Vagina (tissue), 2 donors: ENCODE measurements at places on chromosomes 16 and 17.

- DNase-seq: no peak
Measured at GRCh38 chr16:24681793-24682192, 47.7 kb upstream of the TNRC6A start.

DNA sequence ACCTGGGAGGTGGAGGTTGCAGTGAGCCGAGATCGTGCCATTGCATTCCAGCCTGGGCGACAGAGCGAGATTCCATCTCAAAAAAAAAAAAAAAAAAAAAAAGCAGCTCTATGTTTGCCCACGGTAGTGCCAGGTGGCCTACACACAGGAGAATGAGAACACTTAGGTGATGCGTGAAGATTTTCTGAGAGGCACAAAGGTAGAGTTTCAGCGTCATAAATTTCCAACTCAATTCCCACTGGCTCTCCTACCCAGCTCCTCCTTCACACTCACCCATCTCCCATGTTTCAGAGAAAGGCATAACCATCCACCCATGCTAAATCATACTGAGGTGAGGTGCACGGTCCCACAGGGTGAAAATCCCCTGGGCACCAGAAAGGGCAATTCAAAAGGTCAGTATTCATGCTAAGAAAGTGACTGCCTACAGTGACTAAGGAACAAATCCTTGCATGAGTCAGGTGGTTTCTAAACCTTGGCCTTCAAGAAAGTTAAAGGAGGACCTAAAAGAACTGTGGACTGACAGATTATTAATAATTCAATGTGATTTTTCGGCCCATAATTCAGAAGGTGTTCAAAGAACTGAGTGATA is 4.8 kb downstream of the DCAKD start:
- no peak for DNase-seq

- no peak for DNase-seq
Measured at GRCh38 chr17:4588898-4589625, 4.7 kb downstream of the SMTNL2 start.

GRCh38 chr16:20203272-20203671 is 124.0 kb downstream of the GP2 start:
- no peak for DNase-seq

DNA sequence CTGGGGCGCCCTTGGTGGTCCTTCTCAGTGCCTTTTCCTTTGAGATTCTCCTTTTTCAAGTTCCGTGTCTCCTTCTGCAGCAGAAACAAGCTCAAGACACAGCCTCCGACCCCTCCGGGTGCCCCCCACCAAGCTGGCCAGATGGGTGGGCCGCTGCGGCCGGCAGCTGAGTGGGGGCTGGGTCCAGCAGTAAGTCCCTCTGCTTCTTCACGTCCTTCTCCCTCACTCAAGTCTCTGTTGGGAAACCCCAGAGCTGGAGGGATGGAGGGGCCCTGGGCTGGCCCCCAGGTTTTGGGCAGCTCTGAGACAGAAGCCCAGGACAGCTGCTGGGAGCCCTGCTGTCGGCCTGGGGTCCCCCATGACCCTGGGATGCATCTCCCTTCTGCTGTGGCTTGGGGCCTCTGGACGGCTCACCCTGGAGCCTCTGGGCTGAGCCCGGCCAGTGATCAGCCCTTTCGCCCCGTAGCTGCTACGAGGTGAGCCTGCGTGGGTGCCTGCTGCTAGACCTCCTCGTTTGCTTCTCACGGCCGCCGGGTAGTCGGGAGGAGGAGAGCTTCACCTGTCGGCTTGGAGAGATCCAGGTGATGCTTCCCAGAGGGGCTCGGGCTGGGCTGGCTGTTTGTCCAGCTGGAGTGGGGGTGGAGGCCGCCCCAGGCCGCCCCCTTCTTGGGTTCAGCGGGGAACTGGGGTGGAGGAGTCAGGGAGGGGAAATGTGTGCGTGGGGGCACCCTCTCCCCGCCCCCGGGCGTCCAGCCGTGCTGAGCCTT is 10.7 kb downstream of the ENGASE start:
- DNase-seq: no peak

DNA sequence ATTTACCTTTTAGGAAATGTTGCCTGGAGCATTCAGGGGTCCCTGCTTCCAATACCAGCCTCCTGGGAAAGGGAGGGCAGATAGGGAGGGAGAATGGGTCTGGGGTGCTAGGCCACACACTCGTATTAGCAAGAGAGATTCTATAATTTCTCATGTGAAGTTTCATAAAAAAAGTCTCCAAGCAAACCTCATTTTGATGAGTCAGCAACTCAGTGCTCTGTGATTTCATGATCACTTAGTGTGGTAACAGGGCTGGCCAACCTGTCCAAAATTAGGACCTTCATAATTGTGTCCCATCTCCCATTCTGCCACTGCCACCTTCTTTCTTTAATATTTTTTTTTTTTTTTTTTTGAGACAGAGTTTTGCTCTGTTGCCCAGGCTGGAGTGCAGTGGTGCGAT is 41.4 kb downstream of the IGF2BP1 start:
- no peak for DNase-seq

DNA sequence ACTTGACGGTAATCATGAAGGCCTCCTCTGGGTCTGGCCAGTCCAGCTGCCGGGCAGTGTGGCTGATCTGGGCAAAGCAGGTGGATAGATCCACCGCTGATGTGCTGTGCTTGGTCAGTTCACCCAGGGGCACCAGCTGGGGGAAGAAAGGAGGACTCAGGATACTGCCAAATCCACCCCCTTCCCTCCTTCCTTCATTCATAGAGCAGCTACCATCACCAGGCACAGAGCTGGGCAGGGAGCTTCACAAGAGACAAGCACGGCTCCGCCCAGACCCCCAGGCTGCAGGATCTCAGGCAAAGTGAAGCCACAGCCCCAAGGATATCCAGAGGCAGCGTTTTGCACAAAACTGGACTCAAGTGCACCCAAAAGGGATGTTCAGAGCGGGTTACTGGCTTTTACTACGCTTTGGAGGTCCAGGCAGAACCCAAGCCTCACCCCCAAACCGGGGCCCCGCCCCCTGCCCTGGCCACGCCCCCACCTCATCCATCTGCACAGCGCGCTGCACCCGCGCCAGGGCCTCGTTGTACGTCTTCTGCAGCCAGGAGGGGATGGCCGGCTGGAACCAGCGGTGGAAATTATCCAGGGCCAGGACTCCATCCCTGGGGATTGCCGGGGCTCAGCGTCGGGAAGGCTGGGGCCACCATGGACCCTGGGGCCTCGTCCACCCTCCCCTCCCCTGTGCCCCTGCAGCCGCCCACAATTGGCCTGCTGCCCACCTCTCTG is 9.1 kb downstream of the UNC13D start:
- no peak for DNase-seq

DNA sequence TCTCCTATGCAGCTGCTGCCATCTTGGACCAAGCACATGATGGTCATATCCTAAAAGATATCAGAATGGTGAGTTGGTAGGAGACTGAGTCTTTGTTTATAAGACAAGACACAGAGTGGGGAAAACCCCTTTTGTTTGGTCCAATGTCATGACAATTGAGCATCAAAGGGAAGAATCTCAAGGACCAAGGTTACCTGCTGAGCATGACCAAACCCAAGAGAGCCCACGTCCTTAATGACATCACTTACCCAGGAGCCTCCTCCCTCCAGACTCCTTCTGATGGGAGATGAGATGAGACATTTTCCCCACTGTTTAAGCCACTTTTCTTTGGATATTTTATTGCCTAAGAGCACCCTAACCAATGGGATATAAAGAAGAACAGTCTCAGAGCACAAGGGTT is 478.1 kb downstream of the NPIPA7 start:
- DNase-seq: no peak

- DNase-seq: no peak
Measured at GRCh38 chr17:80762076-80762475, 217.4 kb downstream of the RPTOR start.

GRCh38 chr17:50114401-50114800 is 15.6 kb downstream of the SAMD14 start:
- DNase-seq: no peak

DNA sequence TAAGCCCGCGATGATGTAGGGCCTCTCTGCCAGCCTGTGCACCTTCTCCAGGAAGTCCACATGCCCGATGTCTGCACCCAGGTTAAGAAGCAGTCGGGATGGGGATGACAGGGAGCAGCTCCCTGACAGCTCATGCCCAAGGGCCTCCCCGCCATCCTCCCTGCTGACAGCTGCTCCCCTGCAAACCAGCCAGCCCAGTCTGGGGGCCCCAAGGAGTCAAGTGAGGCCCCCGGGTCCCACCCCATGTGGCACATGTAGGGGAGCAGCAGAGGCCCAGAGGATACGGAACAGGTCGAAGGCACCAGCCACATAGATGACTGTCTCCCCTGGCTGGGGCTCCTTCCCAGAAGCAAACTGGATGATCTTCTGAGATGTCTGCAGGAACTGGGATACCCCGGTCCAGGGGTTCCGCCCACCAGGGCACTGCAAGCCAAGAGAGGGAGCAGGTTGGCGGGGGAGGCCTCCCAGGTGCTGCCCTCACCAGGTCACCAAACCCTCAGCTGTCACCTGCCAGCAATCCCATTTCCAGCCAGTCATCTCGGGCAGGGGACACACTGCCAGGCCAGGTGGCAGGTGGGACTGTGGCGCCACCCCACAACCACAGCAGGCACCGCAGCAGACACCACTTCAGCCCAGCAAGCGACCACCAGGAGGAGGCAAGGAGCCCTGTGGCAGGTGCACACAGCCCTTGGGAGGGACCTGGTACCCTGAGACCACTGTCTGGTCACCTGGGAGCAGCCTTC is 4.6 kb downstream of the PCYT2 start:
- no peak for DNase-seq
